ENCODE measurements at places on chromosomes 3 and 15.
A peak's percentile ranks its signal among the peaks of the same experiment; 100 is the strongest.

- no peak for DNase-seq
These were observed 346.6 kb upstream of the DCBLD2 start for GRCh38 chr3:99248130-99248529.

GRCh38 chr3:46395766-46396530, 10.9 kb downstream of the CCR5AS start:
- DNase-seq, result peak; percentile 20

DNA sequence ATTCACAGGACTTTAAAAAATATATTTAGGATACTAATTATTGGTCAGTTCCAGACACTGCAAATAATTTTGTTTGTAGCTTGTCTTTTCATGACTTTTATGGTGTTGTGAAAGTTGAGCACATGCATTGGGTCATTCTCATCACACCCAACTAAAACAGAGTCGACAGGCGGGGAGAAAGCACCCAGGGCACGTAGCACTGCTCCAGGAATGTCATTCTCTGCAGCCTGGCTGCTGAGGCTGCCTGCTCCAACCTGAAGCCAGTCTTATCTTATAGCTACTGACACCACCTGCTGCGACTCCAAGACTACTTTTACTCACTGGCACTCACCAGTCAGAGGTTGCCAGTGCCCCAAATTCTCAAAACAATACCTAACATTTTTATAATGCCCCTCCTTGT, 56.9 kb downstream of the ACAD9 start:
- DNase-seq, result no peak

- DNase-seq, result no peak
These were observed 37.5 kb upstream of the IQSEC1 start for GRCh38 chr3:13110678-13111116.

- DNase-seq, result peak; percentile 78
These were observed 10.9 kb downstream of the EID1 start for GRCh38 chr15:48888836-48889235.

- no peak for DNase-seq
These were observed 87.1 kb upstream of the RGMA start for GRCh38 chr15:93176065-93176464.

Measured in muscle of leg (tissue), 16 donors.